ENCODE measurements at places on chromosomes 13 and 19.

GRCh38 chr13:29532116-29532515, 63.4 kb downstream of the SLC7A1 start:
- no peak for DNase-seq

- no peak for DNase-seq
Measured at GRCh38 chr19:56625708-56626107, 17.3 kb upstream of the SMIM17 start.

DNA sequence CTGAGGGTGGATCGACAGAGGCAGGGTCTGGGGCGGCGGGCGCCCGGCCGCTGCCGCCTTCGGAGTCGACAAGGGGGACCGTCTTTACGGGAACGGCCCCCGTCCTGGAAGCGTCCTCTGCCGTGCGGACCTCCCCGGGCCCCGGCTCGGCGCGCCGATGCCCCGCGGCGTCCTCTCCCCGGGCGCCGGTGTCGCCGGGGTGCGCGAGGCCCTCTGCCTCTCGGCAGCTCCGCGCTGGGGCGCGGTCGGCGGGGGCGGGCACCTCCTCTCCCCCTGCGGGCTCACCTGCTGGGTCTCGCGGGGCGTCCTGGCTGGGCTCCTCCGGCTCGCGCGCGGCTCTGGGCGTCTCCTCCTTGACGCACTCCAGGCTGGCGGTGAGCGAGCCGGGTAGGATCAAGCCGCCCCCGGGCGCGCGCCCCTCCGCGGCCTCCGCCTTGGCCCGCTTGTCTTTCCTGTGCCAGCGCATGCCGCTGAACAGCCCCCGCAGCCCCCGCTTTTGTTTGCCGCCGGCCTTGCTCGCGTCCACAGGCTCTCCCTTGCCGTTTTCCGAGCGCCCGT, 1.5 kb downstream of the AMER2 start:
- no peak for DNase-seq

DNA sequence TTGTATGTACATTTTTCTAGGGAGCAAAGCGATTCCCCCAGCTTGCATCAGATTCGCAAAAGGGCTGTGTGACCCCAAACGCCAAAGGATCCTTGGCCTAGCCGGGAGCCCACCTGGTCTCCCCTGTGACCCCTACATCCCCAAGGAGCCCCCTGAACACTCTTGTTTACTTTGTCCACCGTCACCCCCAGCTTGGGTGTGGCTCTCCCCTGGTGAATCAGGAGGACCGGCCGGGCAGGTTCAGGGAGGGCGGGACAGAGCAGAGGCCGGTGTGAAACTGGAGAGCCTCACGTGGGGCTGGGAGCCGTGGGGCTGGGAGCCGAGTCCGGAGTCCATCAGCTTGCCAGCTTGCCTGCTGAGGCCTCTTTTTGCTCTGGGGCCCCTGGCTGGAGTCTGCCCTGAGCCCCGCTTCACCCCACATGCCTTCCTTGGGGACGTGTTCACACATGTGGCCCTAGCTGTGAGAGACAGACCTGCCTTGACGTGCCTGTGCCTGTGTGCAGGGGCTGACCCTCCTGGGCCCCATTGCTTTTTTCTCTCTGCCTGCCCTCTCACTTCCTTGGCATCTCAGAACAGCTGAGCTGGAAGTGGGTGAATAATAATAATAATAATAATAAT, 2.0 kb downstream of the ITPKC start:
- peak; percentile 60 for DNase-seq

DNA sequence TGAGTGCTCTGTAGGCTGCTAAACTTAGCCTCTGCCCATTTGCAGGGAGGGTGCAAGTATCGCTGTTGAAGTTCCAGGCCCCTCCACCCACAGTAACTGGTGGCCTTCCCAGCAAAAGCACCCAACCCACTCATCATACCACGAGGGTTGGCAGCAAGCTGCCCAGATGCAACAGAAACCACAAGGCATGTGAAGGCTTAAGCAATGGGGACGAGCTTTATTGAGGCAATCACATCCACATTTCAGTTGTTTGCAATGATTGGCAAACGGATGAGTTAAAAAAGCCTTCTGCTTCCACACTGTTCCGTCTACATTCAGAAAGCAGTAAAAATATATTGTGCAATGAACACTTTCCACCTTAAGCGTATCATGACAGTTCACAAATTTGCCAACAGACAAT, 10.3 kb downstream of the GJB6 start:
- no peak for DNase-seq

GRCh38 chr13:109968876-109969577, 182.6 kb upstream of the IRS2 start:
- no peak for DNase-seq

DNA sequence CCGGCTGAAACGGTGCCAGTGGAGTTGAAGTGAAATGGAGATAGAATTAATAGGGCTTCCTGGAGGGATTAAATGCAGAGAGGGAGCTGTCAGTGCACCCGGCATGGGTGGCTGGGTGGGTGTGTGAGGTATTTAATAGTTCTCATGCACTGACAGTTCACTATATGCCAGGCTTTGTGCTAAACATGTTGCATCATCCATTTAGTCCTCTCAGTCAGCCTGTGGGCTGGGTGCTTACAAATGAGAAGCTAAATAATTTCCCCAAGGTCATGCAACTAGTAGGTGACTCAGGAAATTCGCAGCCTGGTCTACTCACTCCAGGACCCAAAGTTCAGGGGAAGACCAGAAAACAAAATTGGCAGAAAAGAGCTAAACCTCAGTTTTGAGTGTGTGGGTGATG, 63.5 kb upstream of the SPATA13 start:
- no peak for DNase-seq

GRCh38 chr19:29155683-29156082, 57.3 kb downstream of the UQCRFS1 start:
- no peak for DNase-seq

GRCh38 chr13:102117175-102117831, 284.5 kb downstream of the FGF14 start:
- DNase-seq = no peak

- DNase-seq = no peak
Measured at GRCh38 chr13:30133996-30134395, 173.4 kb downstream of the KATNAL1 start.

- no peak for DNase-seq
Measured at GRCh38 chr13:39099231-39099630, 61.0 kb downstream of the NHLRC3 start.

- DNase-seq = peak; percentile 36
Measured at GRCh38 chr19:4014541-4015491, 7.3 kb downstream of the PIAS4 start.

DNA sequence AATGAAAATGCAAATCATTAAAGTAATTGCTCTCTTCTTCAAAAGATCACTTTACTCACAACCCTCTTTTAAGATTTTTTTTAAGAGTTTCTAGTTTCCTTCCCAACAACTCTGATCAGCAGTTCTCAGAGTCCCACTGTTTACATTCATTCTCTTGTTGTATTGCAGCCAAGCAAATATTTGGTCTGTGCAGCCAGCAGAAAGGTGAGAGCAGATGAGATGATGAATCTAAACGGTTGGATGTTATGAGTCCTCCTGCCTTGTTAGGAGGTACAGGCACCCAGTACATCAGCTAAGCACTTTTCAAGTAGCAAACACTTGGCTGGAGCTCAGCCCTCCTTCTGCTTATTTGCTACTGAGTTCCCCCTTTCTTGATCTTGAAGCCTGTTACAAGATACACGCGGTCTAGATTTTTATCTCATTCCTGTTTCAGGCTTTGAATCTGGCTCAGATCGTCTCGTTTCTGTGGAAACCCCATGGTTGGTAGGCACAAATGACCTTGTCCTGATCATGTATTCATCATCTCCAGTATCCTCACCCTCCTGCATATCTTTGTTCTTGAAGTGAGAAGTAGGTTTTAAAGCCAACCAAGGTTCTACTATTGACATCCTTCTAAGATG, 300.7 kb downstream of the DCT start:
- no peak for DNase-seq

DNA sequence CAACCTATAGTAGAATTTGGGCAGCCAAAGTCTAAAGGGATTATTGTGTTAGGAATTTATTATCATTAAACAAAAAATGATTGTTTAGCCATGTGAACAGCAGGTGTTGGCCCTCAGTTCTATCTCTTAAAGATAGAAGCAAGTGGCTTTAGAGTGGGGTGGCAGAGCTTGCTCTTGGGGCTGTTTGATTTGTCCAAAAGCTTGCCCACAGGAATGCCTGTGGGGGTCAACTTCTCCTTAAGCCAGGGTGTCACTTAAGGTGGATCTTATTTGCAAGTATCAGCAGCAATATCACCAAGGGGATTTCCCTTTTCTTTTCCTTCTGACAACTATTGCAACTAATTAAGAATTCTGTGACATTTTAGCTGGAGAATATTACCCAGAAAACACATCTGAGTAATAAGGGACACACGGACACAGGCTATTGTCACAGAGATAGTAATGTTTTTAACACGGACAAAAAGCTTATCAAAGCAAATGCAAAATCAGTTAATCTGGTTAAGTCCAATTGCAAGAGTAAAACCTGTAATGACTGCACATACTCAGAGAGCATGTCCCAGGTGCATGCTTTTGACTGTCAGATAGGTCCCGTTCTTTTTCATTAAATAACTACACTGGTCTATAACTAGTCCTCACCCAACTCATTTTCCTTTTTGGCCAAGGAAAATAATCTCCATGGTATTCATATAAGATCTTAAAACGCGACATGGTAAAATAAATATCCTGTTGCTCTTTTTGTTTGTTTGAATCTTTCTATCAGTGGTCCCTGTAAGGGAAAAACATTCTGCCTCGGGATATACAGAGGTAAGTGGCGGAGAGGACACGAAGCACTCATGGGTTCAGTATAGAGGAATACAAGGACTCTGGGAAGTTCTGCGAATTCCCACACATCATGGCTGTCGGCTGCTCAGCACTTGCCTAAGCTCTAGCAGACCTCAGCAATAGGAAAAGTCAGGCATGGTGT, 172.1 kb upstream of the RFC3 start:
- no peak for DNase-seq

GRCh38 chr19:39641773-39642172, 13.9 kb upstream of the LGALS16 start:
- no peak for DNase-seq

DNA sequence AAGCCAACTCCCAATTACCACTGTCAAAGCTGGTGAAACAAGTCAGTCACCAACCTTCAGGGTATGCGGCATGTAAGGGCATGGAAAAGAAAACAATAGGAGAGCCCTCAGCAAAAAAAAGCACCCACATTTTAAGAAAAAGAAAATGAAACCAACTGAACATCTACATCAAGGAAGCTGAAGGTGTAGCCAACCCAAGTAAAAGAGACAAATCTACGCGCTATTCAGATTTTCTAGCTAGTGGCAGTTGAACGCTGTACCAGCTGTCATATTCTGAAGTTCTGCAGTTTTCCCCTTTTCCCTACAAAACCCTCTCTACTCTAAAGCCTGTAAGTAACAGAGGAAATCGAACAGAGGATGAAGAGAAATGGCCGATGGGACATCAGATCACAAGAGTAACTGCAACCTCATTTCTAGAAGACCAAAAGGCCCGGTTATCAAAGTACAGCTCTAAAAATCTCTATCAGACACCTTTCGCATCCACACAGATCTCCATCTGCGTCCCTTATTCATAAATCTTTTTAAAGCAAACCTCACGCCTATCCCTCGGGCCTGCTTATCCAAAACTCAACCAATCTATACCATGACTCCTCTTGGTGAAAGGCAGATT, 1.4 kb downstream of the MYCBP2 start:
- DNase-seq = no peak

DNA sequence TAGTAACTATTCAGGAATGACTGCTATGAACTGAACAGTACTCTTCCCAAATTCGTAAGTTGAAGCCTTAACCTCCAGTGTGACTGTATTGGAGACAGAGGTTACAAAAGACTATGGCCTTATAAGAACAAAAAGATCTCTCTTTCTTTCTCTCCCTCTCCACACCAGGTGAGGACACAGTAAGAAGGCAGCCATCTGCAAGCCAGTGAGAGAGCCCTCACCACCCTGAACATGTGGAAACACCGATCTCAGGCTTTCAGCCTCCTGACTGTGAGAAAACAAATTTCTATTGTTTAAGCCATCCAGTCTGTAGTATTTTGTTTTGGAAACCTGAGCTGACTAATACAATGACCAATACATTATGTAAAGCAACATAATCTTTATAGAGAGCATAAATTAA, 888.9 kb downstream of the SLITRK1 start:
- DNase-seq = no peak

DNA sequence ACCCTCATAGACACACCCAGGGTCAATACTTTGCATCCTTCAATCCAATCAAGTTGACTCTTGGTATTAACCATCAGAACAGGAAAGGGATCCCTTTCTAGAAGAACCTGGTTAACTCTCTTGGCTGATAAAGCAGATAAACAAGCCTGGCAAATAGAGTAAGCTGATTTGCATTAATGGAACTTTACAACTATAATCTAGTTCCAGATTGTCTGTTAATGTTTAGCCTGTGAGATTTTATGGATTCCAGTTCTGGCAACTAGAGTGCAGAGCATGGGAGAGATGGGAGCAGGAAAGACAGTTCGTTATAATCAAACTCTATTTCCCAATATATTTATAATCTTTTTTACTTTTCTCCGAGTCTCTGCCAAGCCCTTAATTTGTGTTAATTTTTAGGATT, 272.6 kb upstream of the KLHL1 start:
- DNase-seq = no peak

GRCh38 chr19:41706741-41707501, 1.5 kb upstream of the CEACAM5 start:
- DNase-seq = peak; percentile 89

- DNase-seq = peak; percentile 73
Measured at GRCh38 chr19:11378319-11379189, 4.1 kb downstream of the SWSAP1 start.

- DNase-seq = no peak
Measured at GRCh38 chr13:77031656-77032243, 4.8 kb upstream of the FBXL3 start.

GRCh38 chr13:27607125-27607524, 13.2 kb downstream of the LNX2 start:
- DNase-seq = no peak

- DNase-seq = no peak
Measured at GRCh38 chr19:46406976-46407375, 6.4 kb downstream of the CCDC8 start.

DNA sequence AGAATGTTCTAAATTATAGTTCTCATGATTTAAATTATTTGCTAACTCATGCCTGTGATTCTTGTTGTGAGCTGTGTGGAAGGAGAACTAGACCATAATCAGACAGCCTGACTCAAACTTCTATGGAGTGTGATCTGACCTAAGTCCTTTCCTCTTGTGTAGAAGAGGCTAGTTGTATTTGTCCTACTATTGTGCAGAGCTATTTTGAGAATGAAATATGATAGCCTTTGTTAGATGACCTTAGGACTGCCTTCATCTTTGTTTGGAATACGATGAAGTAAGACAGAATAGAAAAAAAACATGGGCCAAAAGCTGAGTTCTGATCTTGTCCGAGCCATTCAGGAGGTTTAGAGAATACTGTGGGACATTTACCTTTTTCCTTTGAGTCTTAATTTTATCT, 119.4 kb downstream of the STOML3 start:
- DNase-seq = no peak

DNA sequence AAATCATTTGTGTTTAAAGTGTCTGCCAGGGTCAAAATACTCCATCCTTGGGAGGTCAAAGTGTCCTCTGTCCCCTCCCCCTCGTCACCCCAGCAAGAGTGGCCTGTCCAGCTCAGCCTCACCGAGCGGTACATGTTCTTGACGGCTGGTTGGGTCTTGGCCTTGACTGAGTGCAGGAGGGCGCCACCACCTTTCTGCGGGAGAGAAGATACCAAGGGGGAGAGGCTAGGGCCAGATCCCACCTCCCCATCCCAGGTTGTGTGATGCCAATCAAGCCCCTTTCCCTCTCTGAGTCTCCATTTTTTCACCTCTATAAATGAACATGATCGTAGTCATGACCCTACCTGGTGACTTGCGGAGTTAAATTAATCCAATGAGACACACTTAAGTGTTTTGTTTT, 6.1 kb downstream of the CRB3 start:
- DNase-seq = peak; percentile 28

- DNase-seq = no peak
Measured at GRCh38 chr13:23792680-23793079, 96.5 kb downstream of the MIPEP start.
